Hepatic stellate cell (primary cell): ENCODE measurements at places on chromosomes 1 and 21.

- no peak for DNase-seq
Measured at GRCh38 chr1:196152086-196152485, 456.2 kb downstream of the KCNT2 start.

- no peak for DNase-seq
Measured at GRCh38 chr1:199590708-199591107, 436.8 kb upstream of the NR5A2 start.

DNA sequence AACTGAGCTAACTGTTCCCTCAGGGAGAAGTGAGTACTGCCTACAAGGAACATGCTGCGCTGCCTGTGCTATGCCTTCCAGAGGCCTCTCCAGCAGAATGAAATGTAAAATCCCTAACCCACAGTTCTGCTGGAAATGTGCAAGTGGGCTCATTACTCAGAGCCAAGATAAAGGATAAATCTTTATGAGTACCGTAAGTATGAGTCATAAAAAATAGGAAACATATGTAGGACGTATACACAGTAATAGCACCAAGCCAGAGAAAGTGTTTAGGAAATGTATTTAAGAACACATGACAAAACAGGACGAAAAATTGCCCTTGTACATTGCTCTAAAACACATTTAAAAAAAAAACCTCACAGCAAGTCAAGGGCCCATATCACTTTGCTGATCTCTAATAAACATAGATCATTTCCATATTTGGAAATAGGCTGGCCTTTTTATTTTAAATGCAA, 104.6 kb downstream of the TGFBR3 start:
- DNase-seq: peak; percentile 49

GRCh38 chr1:48851638-48852037, 74.9 kb upstream of the BEND5 start:
- DNase-seq: no peak

DNA sequence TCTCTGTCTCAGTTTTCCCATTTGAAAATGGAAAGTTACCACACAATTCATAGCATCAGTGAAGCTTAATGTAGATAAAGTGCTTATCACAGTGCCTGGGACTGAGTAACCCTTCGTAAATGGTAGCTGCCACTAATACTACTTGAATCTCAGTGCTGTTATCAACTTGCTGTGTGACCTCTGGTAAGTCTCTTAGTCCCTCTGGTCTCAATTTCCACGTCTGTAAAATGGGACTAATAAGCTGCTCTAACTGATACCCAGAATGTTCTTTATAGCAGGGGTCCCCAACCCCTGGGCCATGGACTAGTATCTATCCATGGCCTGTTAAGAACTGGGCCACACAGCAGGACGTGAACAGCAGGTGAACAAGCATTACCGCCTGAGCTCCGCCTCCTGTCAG, 7.7 kb downstream of the SERINC2 start:
- DNase-seq: no peak

- peak; percentile 22 for DNase-seq
Measured at GRCh38 chr1:245441689-245442088, 286.9 kb downstream of the KIF26B start.

- no peak for DNase-seq
Measured at GRCh38 chr1:220565670-220566069, 37.7 kb downstream of the MARK1 start.

DNA sequence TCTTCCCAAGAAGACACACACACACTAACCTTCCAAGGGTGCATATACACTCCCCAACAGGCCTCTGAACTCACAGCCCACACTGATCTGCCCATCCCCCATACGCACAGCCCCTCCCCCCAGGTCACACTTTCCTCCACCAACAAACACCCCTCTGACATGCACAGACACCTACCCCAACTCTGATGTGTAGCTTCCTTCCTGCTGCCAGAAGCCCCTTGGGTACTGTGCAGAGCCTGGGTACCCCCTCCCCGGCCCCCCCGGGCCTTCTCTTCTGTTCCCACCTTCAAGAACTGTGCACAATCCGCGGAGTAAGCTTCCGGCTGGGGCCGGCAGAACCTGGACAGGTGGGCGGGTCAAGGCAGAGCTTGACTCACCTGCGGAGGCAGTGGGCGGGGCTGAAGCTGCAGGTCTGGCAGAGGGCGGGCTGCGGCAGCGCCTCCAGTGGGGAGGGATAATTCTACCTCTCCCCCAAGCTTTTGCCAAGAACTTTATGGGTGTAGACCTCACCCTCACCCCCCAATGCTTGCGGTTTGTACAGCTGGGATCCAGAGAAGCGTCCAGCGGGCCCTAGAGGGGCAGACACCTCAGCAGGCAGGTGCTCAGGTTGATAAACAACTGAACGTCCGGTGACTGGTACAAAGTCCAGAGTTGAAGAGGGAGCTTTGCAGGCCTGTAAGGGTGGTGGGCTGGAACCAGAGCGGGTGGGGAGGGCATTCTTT, at the start of gene C1orf210:
Gene C1orf210, minus strand, starts transcription at position 313 of the 722 bp plus-strand sequence. CDS start 2,311 bp downstream, outside the sequence.
- DNase-seq: no peak

GRCh38 chr1:24946861-24947658, 17.0 kb upstream of the RUNX3 start:
- no peak for DNase-seq

GRCh38 chr1:88247666-88248065, 436.4 kb upstream of the PKN2 start:
- no peak for DNase-seq

GRCh38 chr1:201218409-201218808, 27.8 kb downstream of the IGFN1 start:
- DNase-seq: no peak

GRCh38 chr1:111861523-111861922, 105.8 kb downstream of the DDX20 start:
- no peak for DNase-seq

DNA sequence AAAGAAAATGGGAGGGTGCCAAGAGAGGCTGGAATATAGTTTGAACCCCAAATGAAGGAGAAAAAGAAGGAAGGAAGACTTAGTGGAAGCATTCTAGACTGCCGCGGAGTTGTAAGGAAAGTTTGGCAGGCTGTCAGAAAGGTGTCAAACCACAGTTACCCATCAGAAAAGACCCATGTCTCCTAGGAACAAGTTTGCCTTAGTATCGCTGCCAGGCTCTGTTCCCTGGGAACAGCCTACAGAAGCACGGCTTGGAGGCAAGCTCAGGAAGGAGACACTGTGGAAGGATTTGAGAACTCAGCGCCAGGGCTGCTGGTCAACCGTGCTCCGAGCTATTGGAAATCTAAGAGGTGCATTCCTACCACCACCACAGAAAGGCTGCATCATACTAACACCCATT, 197.4 kb downstream of the RRAGC start:
- no peak for DNase-seq

- no peak for DNase-seq
Measured at GRCh38 chr21:31279986-31280385, 64.1 kb downstream of the TIAM1 start.

DNA sequence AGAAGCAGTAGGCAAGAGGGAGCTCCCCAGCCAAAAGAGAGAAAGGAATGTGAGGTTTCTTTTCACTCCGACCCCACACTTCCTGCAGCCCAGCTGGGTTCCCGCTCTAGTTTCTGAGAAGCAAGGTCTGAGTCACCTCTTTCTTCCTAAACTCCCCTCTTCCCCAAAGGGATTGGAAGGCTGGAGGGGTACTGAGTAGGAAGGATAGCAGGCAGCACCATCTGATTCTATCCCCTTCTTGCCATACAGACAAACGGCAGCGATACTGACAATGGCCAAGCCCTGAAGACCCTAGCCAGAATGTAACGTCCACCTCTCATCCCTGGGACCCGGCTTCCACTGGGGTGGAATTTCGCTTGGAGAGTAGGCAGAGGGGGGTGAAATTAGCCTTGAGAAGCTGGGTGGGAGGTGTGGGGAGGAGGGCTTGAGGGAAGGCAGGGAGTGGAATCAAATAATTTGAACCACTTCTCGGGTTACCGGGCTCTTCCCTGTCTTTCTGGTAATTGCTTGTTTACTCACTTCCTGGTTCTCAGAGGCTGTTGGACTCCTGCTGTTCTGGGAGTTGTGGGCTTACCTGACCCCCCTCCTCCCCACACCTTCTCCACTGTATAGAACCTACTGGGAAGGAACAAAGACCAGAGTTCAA, 13.2 kb downstream of the IER5 start:
- DNase-seq: peak; percentile 59

- no peak for DNase-seq
Measured at GRCh38 chr1:74693473-74693872, 19.9 kb upstream of the ERICH3 start.

DNA sequence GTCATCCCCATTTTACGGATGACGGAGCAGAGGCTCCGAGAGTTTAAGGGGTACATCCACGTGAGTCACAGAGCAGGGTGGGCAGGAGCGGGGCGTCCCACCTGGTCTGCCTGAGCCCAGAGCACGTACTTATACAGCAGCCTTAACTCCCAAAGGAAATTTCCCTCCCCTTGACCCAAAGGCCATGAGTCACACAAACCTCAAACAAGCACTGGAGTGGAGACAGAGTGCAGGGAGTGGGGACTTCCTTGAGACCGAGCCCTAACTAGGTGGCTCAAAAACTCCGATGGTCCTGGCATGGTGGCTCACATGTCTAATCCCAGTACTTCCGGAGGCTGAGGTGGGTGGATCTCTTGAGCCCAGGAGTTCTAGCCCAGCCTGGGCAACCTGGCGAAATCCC, 141.6 kb upstream of the KLHDC7A start:
- DNase-seq: no peak

- DNase-seq: no peak
Measured at GRCh38 chr1:248837045-248837780, 811 bp upstream of the ZNF672 start.

DNA sequence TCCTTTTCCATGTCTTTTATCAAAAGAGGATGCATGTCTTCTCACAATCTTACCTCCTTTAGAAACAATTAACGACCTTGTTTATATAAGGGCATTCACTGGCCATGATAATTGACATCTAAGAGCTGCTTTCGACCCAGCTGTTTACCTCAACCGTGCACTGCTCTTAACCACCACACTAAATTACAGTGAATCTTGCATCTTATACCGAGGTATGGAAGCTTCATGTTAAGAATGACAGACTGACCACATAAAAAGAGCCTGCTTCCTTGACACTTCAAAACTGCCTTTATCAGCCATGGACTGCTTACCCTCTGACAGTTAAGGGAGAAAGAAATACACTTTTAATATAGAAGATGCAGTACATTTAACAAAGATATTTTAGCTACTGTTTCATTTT, 301.7 kb upstream of the LYPLAL1 start:
- no peak for DNase-seq

GRCh38 chr1:216812966-216813365, 89.7 kb upstream of the ESRRG start:
- no peak for DNase-seq

DNA sequence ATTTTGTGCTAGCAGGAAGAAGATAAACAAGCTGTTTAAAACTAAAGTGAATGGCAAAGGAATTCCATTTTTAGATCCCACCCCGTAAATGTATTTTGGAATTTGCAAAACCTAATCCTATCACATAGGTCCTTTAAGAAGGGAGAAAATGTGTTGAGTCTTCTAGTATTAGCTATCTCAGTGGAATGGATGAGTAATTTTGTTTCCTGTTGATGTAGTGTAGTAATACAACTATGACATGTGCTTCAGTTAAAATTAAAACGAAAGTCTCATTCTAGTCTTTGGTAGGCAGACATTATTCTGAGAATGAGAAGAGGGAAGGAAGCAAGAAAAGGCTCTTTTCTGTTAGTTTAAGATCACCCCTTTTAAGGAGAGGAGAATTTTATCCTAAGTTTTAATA, 265.9 kb upstream of the C1orf105 start:
- peak; percentile 9 for DNase-seq

DNA sequence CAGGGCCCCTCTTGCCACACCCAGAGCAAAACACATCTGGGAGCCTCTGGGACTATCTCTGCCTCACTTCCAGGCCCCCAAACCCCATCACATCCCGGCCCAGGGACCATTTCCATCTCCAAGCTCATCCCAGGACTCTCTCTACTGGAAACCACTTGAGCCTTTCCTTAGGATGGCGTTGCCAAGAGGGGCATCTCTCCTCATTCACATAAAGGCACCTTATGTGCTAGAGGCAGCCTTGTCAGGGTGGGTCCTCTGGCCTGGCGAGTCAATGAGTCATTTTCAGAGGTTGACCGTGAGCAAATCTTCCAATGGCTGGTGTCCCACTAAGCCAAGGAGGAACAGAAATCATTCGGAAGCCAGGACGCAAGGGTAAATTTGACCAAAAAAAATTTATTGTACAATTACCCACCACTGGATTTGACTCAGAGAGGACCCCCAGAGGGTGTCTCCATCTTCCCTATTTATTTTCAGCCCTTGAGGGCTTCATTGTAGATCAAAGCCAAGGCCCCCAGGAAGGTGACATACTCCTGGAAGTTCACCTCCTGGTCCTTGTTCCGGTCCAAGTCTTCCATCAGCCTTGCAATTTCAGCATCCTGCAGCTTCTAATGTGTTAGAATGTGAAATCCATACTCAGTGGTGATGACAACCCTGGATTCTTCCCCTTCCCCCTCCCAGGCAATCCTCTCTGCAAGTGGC, 1.4 kb downstream of the S100A6 start:
- DNase-seq: no peak

DNA sequence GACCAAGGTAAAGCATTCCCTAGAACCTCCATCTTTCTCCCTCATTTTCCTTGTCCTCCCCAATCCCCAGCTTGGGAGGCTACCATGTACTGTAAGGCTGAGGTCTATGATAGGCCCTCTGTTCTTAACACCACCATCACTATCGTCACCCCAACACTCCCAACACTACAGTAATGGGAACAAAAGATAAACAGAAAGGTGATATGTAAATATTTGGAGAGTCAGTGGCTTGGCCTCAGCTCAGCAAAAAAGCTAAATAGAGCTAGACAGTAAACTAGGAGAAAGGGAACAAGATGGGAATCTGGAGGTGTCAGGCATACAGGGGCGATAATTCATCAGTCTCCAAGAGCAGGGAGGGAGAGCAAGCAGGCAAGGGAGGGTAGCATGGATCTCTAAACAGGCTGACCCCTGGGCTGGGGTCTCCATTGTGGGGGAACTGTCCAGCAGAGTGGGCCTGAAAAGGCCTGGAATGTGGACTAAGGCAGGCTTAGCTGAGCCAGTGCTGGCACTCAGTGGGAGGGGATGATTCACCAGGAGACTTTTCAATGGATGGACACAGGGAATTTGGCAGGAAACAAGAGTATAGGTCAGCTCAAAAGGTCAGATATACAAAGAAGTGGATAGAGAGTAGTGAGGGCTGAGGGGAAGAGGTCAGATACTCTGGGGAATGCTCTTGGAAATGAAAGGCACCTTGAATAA, 6.7 kb downstream of the WNT2B start:
- DNase-seq: peak; percentile 62
